ENCODE measurements at places on chromosomes 3 and 15.
A peak's percentile ranks its signal among the peaks of the same experiment; 100 is the strongest.

DNA sequence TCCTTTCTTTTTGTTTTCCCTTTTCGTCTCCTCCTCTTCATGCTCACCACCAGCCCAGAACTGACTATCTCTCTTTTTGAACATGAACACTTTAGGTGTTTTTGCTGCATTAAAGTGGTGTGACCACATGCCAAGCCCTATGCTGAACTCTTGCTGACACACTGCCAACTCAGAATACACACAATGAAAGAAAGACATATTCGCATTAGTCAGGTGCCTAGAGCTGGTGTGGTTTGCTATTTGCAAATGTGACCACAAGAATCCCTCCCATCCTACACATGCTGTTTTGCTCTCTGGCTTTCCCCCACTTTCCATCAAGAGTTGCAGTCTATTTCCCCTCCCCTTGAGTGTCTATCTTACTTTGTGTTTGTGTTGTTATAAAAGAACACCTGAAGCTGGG lies 967.8 kb upstream of the CFAP20DC start:
- DNase-seq: peak; percentile 84

- DNase-seq: no peak
Measured at GRCh38 chr3:128998561-128998960, 2.5 kb upstream of the EFCC1 start.

DNA sequence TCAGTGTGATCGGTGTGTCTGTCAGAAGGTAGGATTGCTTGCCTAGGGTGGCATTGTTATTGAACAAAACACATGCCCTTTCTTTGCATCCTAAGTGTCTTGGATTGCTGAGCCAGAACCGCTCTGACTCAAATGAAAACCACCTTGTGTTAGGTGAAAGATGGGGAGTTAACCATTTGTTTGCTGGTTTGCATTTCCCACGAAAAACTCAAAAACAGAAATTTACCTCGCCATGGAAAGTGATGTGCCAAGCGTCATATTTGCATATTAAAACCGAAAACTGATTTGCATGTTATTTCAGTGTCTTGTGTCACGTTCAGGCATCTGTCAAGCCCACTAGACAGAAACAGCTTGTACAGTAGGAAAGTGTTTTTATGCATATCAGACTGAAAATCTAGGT lies 474.6 kb upstream of the TPRG1 start:
- DNase-seq: no peak

DNA sequence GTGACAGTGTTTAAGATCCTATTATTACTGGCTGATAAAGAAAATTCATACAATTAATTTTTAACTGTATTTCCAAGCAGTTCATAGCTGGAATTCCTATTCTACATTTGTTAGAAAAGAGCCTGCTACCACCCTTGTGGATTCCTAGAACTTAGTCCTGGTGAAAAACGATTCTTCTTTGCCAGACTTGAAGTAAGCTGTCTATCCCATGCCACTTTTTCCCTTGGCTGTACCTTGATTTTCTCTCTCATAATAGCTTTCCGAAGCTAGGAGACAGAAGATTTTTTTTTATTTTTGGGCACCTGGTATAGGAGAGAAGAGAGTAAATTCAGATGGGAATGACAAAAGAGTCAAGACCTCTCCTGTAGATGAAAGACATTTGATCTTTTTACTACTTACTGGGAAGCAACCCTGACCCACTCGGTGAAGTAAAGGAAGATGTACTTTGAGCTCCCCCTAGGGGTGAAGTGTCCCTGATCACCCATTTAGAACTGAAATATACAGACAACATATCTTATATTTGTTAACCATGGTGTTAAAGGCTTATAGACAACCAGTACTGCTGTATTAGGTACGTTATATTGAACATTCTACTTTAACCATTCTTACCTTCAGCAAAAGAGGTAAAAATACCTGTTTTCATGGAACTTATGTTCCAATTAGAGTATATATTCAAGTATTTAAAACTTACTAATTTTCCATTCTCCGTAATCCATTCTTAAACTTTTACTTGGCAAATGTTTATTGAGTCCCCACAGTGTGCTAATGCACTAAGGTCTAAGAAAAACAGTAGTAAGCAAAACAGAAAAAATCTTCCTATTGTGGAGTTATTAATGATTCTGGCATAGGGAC lies 36.2 kb upstream of the C3orf38 start:
- DNase-seq: peak; percentile 70

DNA sequence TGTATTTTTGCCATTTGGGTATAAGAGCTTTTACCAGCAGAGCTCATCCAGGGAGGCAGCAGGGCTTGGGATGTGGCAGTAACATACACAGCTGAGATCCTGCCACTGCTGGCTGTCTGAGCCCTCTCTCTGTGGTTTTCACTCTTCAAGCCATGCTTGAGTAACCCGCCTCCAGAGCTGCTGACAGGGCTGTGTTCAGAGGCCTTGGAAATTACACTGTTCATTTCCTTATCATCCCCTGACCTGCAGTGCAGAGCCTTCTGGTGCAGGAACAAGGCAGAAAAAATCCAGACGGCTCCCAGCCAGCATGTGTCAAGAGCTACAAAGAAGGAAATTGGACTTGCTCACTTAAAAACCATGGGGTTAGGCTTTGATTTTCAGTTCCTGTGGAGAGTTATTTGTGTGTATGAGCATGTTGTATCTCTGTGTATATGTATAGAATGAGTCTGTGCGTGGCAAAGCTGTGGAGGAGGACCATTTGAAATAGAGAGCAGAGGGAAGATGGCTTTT lies 47.0 kb downstream of the ZNF609 start:
- peak; percentile 80 for DNase-seq

DNA sequence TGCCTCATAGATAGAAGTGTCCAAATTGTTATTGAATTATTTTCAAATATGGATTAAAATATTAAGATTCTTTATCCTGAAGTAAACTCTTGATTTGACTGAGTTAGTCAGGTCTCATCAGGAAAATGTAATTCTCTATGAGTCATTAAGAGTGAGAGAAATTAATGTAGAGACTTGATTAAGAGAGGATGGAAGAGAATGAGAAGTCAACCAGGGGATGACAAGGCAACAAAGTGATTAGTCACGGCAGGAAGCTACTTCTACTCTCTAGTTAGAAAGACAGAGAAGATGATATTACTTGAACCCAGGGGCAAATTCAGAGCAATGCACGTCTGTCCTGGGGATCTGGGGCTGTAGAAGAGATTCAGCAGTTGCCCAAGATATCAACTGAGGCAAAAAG lies 202.5 kb downstream of the LSAMP start:
- DNase-seq: no peak

DNA sequence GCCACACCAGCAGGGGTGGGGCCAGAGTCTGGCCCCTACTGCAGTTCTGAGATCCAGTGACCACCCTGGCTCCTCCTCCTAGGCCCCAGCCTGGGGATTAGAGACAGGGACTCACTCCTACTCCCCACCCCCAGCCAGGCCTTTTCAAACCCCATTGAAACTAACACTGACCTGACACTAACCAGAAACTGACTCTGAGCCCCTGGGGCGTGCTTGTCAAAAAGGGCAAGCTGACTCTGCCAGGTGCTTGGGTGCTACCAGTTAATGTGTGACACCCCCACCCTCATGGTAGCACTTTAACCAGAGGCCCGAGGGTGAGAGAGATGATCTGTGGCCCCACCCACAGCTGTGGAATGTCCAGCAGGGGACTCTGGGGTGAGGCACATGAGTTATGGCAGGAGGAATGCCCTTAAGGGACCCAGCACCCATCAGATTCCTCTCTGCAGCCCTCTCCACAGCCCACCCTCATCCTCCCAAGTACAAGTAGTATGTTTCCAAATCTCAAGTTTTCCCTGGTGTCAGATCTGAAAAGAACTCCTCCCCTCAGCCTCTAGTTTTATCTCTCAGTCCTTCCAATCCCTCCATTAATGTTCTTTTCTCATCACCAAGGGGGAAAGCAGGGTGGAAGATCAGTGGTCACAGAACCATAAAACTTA lies 1.4 kb downstream of the PTH1R start:
- DNase-seq: no peak

- DNase-seq: no peak
Measured at GRCh38 chr3:12325586-12326515, 37.0 kb downstream of the PPARG start.

- DNase-seq: no peak
Measured at GRCh38 chr3:189222927-189223636, 51.3 kb downstream of the TPRG1 start.

GRCh38 chr3:115148142-115148790 lies 1.2 kb upstream of the ZBTB20 start:
- no peak for DNase-seq

DNA sequence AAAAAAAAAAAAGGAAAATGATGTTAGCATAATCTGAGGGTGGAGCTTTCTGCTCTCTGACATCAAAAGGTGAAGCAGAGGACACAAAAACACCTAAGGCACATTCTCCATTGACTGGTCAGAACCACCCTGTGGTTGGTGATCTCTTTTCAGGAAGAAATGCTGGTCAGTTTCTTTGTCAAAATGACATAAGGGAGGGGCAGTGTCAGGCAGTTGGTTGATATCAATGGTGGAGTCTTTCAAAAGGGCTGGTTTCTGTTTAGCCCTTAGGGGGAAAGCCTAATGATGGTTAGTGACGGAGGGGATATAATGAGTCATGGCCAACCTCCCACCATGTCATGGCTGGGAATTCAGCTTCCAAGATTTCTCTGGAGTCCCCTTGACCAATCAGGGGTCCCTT lies 185.9 kb upstream of the GBE1 start:
- DNase-seq: no peak

DNA sequence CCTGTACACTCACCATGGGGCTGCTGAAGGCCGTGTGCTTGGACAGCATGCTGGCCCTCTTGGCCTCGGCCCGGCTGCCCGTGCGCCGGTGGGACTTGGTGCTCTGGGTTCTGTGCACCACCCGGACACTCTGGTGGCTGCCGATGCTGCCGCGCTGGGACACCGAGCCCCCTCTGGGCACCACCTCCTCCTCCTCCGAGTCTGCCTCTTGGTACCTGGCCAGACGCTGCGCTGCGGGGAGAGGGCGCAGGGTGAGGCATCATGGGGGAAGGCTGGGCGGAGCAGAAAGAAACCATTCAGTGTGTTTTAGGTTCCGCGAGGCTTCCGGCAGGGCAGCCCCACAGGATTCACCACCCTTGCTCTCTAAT lies 145.0 kb downstream of the ATP10A start:
- DNase-seq: no peak

DNA sequence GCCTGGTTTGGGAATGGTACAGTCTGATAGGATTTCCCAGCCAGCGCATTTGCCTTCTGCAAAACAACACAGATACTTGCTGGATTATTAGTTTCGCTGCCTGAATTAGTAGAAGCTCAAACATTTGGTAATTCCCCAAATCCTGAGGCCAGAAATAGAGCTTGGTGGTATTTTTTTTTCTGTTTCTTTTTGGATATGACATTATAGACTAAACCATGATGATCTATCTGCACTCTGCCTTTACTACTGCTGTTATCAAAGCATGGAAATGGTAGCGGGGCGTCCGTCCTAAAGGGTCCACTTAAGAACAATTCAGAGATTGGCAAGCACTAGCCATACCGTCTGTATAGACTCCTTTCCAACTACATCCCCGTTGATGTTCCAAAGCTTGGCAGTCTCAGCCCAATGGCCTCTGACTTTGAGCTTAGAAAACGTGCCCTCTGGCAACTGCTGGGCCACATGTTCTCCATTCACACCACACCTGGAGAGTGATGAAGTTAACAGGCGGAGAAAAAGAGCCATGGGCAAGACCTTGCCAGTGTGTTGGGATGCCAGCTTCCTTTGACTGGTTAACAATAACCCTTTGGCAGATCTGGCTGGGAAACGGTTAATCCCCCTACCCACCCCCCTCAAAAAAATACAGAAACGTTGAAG lies 241.0 kb upstream of the NR2F2 start:
- DNase-seq: no peak

GRCh38 chr3:133644768-133645167 lies 17.0 kb downstream of the TOPBP1 start:
- DNase-seq: peak; percentile 87

GRCh38 chr3:128767094-128767750 lies 41.2 kb downstream of the RAB7A start:
- DNase-seq: peak; percentile 16

DNA sequence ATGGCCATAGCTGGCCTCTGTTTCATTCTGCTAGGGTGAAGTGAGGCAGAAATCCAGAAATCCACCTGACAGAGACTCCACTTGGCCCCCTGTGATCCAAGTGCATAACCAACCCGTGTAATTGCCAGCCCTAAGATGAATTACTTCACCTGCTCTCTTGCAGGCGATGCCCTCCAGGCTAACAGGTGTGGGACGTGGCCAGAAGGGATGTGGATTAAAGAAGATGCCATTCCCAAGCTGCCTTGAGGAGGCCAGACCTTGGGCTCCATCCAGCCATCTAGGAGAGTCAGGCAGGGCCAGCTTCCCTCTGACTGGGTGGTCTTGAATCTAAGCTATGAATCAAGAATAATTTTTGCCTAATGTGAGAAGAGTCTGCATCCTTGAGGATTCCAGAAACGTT lies 154.5 kb upstream of the BNIP2 start:
- no peak for DNase-seq

DNA sequence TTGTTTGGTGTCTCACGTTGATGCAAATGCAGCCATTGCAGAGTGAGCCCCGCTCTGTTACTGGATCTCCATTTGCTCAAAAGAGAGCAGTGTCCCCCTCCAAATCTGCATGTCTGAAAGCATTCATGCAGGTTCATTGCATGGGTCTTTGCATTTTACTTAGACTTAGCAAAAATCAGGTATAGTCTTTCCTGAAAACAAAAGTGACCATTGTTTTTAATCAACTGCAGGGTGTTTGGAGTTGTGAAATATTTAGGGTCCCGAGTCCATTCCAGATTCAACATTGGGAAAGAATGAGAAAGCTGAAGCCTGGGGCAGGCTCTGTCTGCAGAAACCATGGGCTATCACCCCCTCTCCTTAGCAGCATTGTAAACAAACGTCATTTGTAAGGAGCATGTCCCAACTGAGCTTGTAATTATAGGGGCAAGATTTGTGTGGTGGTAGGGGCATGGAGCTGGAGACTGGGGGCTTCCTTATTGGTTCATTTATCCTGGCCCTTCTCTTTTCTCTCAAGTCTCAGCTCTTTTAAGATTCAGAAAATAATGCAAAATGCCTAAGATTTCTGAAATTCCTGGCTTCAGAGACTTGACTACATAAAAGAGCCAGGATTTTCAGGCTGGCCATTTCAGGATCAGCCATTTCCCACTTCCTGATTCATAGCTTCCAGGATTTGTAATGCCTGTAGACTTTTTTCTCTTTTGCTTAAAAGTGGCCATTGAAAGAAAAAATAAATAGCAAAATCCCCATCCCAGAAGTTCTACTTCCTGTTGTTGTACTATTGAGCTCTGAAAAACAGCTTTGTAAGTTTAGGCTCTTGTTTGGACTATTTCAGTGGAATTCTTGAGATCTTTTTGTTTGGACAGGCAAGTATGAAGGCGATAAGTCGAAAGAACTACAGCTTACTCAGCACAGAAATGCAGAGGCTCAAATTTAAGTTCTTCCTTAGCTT lies 23.0 kb downstream of the IGF1R start:
- peak; percentile 79 for DNase-seq

Data from fibroblast of upper back skin (primary cell).